Stimulated activated CD4-positive, alpha-beta T cell treated with anti-CD3 and anti-CD28 coated beads, Interleukin-15, amount 100 ng/mL, for 1 hour (primary cell): ENCODE measurements at places on chromosomes 1 and 21.
A peak's percentile ranks its signal among the peaks of the same experiment; 100 is the strongest.

- no peak for DNase-seq
Measured at GRCh38 chr1:235264327-235264726, 63.7 kb downstream of the ARID4B start.

DNA sequence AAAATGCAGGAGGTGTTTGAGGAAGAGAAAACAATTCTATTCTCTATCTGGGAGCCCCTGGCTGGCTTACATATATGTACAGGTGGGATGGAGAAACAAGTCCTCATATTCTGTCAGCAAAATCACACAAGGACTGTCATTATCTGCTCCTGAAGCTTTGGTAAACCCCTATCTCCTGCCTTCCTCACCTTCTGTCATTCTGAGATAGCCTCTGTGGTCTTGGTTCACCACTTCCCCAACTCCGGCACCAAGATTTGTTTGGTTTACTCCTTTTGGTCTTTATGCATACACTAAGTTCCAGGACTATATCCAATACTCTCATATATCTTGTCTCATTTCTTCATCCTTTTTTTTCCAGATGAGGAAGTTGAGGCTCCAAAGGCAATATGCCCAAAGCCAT, 551.1 kb downstream of the PLPP3 start:
- no peak for DNase-seq

DNA sequence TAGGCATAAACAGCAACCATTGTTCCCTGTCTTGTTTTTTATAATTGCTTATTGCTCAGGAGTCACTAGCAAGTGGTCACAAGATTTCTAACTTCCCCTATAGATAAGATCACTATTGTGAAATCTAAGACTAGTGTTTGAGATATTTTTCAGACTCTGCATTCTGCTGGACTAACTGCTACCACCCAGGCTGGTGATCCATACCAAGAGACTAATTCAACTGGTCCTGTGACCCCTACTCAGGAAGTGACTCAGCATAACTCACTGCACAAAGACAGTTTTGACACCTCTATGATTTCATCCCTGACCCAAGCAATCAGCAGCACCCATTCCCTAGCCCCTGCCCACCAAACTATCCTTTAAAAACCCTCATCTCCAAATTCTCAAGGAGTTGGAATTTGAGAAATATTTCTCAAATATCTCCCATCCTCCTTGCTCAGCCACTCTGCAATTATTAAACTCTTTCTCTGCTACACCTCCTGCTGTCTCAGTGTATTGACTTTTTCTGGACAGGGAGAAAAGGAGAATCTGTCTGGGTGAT, 52.7 kb downstream of the TRIM33 start:
- no peak for DNase-seq

DNA sequence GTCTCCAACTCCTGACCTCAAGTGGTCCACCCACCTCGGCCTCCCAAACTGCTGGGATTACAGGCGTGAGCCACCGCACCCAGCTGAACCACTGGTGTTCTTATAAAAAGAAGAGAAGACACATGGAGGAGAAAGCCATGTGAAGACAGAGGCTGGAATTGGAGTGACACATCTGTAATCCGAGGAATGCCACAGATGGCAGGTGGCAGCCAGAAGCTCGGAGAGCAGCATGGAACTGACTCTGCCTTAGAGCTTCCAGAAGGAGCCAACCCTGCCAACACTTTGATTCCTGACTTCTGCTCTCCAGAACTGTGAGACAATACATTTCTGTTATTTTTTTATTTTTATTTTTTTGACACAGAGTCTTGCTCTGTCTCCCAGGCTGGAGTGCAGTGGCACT, 59.0 kb upstream of the ATP2B4 start:
- no peak for DNase-seq

- DNase-seq: no peak
Measured at GRCh38 chr1:220003610-220004299, 42.5 kb downstream of the EPRS1 start.

- DNase-seq: no peak
Measured at GRCh38 chr1:39184354-39184818, 20.1 kb upstream of the MACF1 start.

GRCh38 chr1:3482378-3482849, 27.9 kb downstream of the ARHGEF16 start:
- no peak for DNase-seq

- no peak for DNase-seq
Measured at GRCh38 chr1:14238472-14239307, 359.8 kb upstream of the KAZN start.

- no peak for DNase-seq
Measured at GRCh38 chr1:34785231-34785874, 4.3 kb downstream of the GJB3 start.

DNA sequence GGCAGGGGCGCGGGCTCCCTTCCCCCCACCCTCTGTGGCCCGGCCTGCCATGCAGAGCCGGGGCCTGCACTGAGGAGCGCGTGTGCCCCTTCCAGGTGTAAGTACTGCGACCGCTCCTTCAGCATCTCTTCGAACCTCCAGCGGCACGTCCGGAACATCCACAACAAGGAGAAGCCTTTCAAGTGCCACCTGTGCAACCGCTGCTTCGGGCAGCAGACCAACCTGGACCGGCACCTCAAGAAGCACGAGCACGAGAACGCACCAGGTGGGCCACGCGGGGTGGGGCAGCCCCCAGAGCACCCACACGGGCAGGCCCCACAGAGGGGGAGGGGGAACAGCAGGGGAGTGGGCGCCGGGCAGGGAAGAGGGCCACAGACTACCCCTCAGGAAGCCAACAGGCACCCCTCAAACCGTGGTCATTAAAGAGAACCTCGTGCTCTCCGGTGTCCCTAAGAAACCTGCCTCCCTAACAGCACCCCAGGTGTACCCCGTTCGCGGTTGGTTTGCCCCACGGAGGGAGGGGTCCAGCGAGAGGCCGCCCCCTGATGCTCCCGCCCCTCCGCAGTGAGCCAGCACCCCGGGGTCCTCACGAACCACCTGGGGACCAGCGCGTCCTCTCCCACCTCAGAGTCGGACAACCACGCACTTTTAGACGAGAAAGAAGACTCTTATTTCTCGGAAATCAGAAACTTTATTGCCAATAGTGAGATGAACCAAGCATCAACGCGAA, 28.8 kb upstream of the ARHGEF16 start:
- DNase-seq: no peak

- DNase-seq: no peak
Measured at GRCh38 chr1:68173936-68174737, 58.2 kb downstream of the WLS start.

DNA sequence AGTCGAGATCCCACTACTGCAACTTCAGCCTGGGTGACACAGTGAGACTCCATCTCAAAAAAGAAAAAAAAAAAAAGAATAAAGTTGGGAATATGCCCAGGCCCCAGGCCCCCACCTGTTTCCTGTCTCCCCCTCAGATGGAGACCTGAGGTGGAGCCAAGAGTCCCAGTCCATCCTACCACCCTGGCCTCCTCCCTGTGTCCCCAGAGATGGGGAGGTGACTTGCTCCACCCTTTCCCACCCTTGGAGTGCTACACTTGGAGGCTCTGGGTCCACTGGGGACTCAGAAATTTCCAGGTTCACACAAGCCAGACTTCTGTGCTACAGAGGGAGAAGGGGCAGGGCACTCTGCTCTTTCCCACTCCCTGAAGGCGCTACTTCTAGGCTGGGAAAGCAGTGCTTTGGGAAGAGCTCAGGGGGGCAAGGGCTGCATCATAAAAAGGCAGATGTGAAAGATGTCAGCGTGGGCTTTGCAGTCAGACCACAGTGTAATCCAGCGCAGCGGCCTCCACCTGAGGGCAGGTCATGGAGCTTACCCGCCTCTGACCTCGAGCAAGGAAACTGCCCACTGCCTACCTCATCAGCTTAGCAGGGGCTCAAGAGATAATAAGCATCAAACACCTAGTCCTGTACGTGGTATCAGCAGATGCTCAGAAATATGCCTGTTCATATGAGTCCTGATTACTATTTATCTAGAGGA, 13.4 kb downstream of the TMEM63A start:
- DNase-seq: no peak

DNA sequence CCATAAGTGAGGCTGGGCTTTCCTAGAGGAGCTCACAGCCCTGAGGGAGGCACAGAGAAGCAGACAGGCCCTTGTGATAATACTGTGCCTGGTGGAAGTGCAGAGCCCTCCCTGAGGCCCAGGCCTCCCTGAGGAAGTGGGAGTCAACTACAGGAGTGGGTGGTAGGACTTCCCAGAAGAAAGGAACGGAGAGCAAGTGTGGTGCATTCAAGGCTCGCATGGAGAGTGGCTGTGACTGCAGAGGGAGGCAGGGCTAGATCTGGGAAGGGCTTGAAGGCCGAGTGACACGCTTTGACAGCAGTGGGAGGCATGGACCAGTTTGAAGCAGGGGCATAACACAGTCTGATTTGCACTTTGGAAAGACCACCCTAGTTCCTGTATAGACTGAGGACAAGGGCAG, 37.3 kb downstream of the AZIN2 start:
- no peak for DNase-seq

DNA sequence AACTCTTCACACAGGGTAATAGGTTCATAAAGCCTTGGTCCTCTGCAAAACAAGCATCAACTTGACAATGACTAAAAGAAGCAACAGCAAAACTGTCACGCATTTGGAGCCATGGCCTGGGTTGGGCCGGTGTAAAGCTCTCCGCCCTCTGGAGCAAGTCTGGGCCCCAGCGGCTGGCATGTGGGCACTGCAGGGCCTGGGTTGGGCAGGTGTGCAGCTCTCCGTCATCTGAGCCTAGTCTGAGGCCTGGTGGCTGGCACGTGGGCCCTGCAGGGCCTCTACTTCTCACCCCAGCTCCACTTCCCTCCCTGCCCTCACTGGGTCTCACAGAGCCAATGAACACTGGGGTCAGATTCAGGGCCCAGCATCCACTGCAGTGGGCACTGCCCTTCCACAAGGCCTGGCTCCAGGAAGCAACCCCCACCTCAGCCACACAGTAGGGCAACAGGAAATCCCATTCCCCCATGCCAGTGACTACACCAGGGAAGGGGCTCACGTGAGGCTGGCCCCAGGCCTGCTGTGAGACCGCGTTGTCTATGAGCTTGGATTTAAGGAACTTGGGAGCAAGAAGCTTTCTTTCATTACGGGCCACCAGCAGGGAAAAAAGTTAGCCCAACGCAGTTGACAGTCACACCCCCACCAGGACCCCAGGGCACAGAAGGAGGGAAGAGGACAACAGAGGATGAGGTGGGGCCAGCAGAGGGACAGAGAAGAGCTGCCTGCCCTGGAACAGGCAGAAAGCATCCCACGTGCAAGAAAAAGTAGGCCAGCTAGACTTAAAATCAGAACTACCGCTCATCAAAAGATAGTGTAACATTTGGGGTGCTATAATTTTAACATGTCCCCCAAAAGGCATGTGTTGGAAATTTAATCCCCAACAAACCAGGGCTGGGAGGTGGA, 52.7 kb downstream of the NPHP4 start:
- DNase-seq: no peak

DNA sequence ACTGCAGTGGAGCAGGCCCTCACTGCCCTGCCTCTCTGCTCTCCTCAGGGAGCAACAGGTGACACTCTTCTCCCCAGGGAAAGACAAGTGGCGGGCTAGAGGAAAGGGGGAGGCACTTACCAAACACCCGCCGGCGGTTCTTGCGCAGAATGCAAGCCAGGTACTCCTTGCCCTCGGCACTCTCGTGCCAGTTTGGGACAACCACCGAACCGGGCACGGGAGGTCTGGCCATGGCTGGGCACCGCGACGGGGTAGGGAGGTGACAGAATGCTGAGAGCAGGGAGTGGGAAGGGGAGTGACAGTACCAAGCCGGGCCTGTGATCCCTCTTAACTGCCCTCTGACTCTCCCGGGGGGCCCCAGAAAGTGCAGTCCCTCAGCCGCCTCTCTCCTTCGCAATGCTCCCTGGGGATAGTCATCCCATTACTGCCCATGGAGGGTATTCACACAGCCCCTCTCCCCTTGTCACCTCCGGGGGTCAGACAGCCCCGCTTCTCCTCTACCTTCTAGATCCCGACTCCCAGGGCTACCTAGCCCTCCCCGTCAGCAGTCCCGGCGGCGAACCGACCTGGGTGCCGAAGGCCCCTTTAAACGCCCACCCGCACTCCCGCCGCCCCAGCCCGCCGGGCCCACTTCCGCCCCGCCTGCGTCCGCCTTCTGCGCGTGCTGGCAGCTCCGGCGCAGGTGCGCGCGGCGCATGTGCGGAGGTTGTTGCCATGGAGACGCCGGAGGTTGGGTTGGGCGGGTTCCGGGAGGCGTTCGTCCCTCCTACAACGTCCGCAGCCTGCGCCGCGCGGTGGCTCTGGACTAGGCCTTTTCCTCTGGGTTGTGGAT, at the start of gene CPLANE2:
Gene CPLANE2 (minus strand): TSS at position 673 of the 832 bp plus-strand sequence. CDS start 441 bp downstream, at position 232.
- peak; percentile 91 for DNase-seq

DNA sequence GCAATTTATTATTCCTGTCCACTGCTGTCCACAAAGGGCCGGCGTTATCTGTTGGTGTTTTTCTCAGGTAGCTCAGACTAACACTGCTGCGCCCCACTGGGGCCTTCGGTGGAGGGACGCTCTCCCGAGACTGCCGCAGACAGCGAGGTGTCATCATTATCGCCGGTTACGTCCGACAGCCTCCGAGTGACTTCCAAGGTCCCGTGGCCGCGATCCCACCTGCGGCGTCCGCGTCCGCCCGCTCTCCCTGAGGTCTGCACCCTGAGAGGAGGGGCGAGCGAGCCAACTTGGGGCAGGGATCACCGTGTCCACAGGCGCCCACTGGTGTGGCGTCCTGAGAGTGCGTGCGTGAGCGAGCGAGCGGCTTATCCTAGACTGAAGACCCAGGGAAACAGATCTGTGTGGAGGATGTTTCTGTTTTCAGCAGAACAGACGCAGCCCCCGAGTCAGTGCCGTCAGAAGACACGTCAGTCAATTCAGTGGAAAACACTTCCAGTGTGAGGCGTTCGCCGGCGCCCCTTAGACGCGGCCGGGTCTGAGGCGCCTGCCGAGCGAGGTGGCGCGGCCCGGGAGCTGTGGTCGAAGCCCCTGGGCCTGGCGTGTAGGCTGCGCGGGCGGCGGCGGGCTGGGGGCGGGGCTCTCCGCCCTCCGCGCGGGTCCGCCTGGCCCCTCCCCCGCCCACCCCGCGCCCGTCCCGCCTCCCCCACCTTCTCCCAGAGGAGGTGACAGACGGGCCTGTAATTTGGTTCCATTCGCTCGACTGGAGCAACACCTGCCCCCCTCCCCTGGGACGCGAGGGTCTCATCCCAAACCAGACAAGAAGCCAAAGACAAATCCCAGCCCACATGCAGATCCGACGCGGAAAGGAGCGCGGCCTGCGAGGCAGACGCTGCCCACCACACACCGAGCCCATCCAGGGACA, 12.6 kb downstream of the NHLH2 start:
- DNase-seq: no peak

GRCh38 chr1:191174298-191174697, 696.6 kb upstream of the BRINP3 start:
- DNase-seq: no peak

DNA sequence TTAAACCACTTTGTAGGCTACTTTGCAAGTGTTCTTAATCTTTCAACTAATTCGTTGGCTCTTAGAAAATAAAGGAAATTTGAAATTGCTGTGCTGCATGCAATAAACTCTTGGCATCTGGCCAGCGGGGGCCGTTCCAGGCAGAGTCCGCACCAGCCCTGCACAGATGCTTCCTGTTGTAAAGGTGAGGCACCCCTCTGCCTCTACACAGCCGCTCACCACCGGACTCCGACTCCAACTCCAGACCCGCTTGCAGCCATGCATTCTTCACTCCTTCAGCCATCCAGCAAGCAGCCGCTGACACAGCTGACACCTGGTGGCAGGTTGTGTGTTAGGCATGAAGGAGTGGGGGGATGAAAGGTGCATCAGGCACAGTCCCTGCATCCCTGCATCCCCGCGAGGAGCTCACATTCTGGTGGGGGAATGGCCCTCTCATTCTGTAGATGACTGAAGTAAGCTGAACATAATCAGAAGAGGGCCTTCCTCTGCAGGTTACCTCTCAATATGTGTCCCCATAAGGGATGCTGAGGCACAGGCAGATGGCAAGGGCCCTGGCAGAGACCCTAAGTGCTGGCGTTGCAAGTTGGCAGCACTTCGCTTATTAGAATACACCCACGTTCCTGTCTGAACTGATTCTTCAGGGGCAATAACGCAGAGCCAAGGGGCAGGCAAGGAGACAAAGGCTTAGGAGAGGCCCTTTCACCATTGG, 56.8 kb downstream of the GLIS1 start:
- peak; percentile 5 for DNase-seq
